ENCODE measurements at places on chromosomes 2 and 18.

DNA sequence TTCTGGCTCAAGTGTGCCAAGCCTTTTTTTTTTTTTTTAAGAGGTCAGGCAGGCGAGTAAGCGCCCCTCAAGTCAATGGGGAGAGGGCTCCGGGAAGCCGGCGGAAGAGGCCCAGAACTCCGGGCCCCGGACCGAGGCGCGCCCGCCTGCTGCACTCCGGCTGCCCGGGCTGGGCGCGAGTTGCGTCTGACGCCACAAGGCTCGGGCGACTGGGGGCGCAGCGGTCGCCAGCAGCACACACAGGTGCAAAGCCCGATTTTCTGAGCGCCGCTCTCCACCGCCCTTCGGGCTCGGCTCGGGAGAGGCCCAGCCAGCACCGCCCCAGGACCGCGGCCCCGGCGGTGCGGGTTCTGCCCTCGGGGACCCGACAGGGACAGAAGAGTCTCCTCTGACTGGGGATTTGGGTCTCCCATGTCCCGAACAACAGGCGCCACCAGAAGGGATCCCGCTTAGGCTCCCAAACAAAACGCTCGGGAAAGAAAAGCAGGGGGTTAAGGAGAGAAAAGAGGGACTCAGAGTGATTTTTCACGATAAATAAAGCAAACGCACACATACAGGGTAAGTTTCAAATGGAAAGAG, 787 bp downstream of the ERBB4 start:
- DNase-seq = no peak

- DNase-seq = peak; percentile 59
Observed at GRCh38 chr2:240021488-240022104, 3.5 kb downstream of the NDUFA10 start.

DNA sequence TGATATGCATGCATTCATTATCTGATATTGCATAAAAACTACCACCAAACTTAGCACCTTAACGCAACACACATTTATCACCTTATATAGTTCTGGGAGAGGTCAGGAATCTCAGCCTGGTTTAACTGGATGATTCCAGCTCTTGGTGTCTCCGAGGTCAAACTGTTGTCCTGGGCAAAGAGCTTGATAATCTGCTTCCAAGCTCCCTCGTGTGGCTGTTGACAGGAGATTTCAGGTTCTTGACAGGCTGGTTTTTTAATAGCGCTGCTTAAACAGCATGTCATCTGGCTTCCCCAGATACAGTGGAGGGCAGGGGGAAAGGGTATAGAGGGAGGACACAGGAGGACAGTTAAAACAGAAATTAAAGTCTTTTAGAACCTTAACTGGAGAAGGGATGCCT, 785.0 kb downstream of the CNTNAP5 start:
- DNase-seq = no peak

DNA sequence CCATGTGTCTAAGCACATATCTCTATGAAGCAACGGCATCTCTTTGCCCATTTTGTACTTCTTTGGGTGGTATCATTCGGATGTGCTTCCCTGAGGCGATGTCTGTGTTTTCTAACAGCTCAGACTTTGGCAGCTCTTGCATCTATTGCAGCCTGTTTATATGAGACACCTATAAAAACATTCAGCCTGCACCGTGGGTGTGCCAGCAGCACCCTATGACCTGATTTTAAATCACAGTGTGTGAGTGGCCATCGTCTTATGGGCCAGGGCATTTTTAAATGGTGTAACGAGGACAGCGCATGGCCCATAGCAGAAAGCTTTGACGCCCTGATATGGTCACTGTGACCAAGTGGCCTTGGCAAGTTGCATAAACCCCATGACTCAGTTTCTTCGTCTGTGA, 12.9 kb downstream of the NPAS2 start:
- no peak for DNase-seq

GRCh38 chr2:76385943-76386342, 675.2 kb upstream of the GCFC2 start:
- DNase-seq = no peak

DNA sequence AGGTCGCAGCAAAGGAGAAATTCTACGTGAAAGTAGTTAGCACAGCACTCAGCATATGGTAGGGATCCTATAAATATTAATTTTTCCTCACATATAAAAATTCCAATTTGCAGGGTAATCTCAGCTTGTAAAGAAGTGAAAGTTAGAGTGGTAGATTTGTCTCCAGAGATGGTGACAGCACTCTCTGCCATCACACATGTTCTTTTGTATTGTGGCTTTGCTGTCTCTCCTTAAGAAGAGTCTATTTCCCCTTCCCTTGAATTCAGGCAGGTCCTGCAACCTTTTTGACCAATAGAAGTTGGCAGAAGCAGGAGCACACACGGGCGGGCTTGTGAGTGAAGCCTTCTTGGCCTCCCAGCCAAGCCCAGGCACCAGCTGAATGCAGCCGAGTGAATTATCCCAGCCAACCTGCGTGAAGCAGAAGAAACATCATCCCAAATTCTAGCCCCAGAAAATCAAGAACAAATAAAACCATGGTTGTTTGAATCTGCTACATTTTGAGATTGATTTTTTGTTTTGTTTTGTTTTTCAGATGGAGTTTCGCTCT, 107.8 kb upstream of the COPS8 start:
- no peak for DNase-seq

- no peak for DNase-seq
Observed at GRCh38 chr2:36655453-36655852, 41.1 kb upstream of the VIT start.

GRCh38 chr2:240997856-240998705, at the start of gene SNED1:
Gene SNED1 (plus strand): TSS chr2:240998618. CDS start chr2:240998838, 220 bp downstream.
- DNase-seq = peak; percentile 82

- peak; percentile 82 for DNase-seq
Observed at GRCh38 chr18:31685097-31686082, 1.0 kb upstream of the B4GALT6 start.

DNA sequence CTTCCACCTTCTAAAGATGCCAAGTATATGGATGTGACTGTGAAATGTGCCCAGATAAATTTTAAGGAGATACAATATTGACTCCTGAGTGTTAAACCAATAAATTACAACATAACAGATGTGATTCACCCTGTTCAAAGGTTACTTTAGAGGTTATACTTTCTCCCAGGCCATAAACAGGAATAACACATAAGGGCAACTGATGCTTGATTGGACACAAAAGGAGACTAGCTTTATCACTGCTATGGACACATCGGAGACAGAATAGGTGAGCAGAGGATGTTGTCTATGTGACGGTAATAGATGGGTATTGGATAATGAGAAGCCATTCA, 31.9 kb upstream of the SLC25A52 start:
- no peak for DNase-seq

DNA sequence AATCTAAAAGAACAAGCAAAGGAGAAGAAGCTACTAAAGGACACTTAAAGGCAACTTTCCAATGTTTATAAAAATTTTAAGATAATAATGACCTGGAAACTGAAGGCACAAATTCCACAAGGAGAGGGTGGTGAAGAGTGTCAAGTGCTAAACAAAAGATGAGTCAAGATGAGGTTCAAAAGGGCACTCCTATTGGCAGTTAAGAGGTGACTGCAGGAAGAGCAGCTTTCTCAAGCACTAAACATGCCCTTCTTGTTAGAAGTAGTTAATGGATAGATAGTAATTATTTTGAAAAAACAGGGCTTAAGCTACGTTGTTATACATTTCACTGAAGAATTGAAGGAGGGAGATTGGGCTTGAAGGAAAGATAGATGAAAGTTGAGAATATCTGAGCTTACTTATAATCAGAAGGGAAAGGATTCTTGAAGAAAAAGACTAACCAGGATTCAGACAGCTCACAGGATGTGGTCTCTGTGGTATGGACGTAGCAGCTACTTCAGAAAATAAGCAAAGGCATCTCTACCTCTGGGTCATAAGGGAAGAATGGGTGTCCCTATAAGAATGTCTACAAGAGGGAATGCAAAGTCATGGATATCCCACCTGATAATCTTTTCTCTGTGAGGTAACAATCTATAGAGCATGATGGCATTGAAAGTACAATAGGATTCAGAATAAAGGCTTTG, 454.7 kb upstream of the SLC39A10 start:
- DNase-seq = no peak

DNA sequence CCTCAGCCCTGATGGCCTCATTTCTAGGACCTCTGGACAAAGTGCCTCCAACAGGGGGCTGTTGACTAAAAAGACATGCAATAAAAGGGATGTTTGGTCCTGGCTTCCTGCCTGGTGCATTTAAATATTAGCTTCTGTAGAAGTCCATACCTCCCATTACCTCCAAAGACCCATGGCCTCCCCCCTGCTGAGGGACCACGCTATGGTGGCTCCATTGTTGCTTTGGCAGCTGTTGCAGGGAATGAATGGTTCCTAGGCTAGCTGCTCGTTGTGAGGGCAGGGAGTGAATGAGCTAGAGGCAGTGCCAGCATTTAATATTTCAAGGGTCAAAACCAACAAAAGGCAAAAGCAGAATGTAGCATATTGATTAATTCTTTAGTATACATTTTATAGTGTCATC, 285.9 kb downstream of the SLC8A1 start:
- DNase-seq = no peak

DNA sequence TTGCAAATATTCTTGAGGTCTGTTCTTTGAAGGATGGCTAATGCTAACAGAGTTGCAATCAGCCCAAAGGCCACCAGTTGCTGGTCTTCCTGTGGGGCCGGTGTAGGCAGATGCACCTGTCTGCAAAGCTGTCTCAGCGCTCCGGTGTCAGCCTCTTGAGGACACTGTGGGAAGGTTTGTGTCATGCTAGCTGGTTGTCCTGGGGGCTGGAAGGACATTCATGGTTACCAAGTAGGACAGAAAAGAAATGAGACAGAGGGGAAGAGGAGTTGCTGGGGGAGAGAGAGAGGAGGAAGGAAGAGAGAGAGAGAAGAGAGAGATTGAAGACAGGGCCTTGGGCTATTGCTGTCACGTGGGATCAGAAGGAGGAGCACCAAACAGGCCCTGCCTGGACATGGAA, 639.6 kb upstream of the HS6ST1 start:
- no peak for DNase-seq

- no peak for DNase-seq
Observed at GRCh38 chr2:209581040-209581439, 157.2 kb downstream of the MAP2 start.

Measured in inflammatory macrophage treated with lipopolysaccharide for 4 hours (primary cell).